Psoas muscle (tissue), 8 donors: ENCODE measurements at places on chromosomes 1 and 21. TPM values are rescaled to one million over a fixed set of nuclear protein-coding genes. Genes with fewer than 3 reads are reported as not detected.

The C1orf94 gene
- total RNA-seq = not detected

DNA sequence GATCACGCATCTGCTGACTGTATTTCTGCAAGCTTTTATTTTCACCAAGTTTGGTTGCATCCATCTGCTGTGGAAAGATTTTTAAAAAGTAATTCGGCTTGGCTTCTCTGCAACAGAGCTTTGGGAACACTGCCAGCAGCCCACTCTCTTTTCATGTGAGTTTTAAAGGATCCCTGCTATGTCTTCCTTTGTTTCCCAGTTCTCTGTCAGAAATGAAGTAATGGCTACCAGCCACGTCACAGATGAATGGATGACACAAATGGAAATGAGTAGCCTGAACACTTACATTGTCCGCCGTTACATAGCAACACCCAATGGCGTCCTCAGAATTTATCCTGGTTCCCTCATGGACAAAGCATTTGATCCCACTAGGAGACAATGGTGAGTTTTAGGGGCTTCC is 80.6 kb upstream of the RAVER2 start:
- no peak for DNase-seq

- DNase-seq = no peak
These were observed 284.1 kb downstream of the HHIPL2 start for GRCh38 chr1:222263791-222264190.

The NOS1AP gene
- total RNA-seq = 0.14 TPM

GRCh38 chr1:87435484-87435883 is 106.8 kb downstream of the LMO4 start:
- DNase-seq = no peak

The C1orf105 gene
- total RNA-seq = 13.5 TPM

- DNase-seq = no peak
These were observed 6.0 kb downstream of the CYB561D1 start for GRCh38 chr1:109499661-109500536.

DNA sequence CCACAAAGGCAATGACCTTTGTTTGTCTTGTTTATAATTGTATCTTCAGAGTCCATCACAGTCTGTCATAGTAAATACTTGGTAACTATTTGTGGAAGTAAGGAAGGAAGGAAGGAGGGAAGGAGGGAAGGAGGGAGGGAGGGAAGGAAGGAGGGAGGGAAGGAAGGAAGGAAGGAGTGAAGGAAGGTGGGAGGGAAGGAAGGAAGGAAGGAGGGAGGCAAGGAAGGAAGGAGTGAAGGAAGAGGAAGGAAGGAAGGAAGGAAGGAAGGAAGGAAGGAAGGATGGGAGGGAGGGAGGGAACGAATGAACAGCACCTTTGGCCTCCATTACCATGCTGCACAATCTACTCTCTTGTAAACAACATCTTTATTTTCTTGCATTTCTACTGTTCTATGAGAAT is 559.5 kb upstream of the PKN2 start:
- no peak for DNase-seq

The IER5 gene
- 19.9 TPM for total RNA-seq

DNA sequence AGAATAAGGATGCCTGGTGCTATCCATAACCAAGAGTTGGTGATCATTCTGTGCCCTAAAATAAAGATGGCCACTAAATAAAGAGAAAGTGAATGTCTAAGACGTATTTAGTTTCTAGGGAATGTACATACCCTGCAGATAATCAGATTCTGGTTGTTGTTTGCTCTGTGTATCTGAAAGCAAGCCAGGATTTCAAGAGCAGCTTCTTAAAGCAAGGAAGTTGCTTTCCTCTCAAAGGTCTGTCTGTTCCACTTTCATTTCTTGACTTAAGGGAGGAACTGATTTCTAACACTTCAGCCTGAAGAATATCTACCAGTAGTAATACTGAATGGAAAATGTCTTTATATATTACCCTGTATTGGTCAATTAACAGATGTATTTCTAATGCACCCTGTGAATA is 88.8 kb downstream of the KIF1B start:
- no peak for DNase-seq

GRCh38 chr1:230589951-230590350 is 52.3 kb upstream of the COG2 start:
- DNase-seq = no peak

GRCh38 chr1:110087812-110088738 is 17.6 kb upstream of the ALX3 start:
- peak; percentile 47 for DNase-seq

- no peak for DNase-seq
These were observed 35.9 kb upstream of the CCSAP start for GRCh38 chr1:229378586-229379367.

DNA sequence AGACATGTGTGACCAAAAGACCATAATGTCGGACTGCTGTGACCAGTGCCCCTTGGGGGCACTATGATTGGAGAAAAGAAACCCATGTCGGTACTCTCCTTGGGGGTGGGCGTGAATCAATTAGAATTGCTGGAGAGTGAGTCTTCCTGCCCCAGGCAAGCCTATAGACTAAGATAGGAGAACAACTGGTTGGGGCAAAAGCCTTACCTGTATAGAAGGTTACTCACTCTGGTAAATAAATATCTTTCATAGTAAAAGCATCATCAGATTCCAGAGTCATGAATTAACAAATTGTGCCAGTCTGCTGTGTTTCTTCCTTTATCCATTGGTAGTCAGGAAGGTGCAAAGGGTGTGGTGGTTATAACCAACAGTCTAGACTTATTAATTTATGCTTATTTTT is 2.9 kb upstream of the PTGFRN start:
- DNase-seq = no peak

GRCh38 chr1:160211046-160211790 is 6.0 kb downstream of the PEA15 start:
- DNase-seq = no peak

GRCh38 chr1:44684525-44684924 is 10.0 kb downstream of the ARMH1 start:
- no peak for DNase-seq

DNA sequence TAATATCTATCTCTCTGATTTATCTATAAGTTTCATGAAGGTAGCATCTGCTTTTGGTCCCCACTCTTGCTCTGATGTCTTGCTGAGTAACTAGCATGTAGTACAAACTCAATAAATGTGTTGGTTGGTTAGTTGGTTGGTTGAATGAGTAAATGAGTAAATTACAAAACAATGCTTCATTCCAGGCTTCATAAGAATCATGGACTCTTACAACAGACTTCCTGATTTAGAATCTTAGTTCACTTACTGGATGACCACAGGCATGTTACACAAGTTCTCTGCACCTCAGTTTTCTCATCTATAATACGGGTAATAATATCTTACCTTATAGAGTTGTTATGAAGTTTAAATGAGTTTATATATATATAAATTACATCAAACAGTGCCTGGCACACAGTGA is 98.6 kb downstream of the ZNF281 start:
- no peak for DNase-seq

GRCh38 chr21:37232274-37233018 is 34.7 kb downstream of the VPS26C start:
- DNase-seq = no peak

GRCh38 chr1:234241941-234242490 is 131.2 kb upstream of the COA6 start:
- no peak for DNase-seq

DNA sequence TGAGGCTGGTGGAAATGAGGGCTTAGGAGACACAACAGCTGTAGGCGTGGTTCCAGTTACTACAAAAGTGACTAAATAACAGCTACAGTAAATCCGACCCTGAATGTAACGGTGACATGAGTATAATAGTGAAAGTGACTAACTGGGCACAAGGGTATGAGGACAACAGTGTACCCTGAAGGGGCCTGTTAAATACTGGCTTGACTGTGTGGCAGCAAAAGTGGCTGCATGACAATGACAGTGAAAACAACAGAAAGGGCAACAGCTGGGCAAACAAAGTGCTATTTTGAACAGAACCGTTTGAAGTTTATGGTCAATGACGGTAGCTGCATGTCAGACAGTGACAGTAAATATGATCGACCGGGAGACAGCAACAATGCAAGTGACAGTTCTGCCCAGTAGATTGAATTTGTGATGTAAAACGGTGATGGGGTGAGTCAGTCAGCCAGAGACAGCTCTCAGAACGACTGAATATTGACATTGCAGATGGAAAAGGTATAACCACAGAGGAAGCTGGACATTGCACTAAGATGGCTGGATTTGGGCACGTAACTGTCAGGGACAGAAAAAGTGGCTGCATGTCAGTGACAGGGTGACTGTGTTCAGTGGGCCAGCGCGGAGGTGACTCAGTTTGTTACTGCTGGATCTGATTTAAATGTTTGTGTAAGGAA is 1.2 kb upstream of the ZBTB40 start:
- DNase-seq = no peak

- DNase-seq = no peak
These were observed 68.6 kb downstream of the ZC3H11B start for GRCh38 chr1:219544163-219544846.

DNA sequence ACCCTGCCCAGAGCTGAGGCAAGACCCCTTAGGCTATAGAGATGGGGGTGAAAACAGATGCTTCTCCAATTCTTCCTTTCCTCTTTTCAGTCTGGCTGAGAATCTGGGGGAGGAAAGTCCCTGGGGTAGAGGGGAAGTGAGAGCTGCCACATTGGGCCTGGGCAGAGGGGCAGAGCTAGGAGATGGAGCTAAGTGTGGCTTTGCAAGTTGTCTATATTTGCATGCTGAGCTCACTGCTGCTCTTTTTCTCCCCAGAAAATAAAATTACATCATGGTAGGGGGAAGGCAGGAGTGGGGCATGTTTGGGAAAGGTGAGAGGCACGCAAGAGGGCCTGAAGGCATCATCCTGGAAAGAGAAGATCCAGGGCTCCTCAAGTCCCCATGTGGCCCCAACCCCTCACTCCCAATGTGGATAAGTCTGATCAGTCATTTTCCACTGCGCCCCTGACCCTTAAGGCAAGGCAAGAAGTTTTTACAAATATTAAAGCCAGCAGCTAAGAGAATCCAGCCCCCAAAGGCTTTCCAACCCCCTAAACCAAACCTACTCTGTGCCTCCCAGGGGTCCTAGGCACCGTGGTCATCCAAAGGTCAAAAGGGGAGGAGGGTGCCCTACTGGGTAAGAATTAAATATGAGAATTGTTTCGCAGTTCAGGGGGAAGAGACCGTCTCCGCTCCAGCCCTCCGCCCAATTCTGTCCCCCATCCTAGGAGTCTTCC is 500 bp upstream of the PEA15 start:
- DNase-seq = no peak

The LAMC2 gene
- total RNA-seq = 0.64 TPM

DNA sequence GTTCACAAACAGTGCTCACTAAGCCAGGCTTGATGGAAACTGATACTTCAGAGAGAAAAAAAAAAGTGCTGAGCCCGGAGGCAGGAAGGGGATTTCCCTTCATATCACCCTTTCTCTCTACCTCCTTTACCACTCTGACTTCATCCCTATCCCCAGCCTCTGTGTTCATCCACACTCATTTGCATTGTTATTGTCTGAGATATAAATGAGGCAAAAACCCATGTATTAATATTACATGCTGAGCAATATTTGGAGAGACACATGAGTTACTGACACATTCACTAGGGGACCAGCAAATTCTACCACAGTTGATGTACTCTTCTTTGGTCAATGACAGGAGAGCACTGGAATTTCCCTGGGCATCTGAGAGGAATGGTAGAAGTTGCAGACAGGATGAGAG is 175.8 kb downstream of the TNFSF18 start:
- no peak for DNase-seq

The CTBS gene
- 5.2 TPM for total RNA-seq

DNA sequence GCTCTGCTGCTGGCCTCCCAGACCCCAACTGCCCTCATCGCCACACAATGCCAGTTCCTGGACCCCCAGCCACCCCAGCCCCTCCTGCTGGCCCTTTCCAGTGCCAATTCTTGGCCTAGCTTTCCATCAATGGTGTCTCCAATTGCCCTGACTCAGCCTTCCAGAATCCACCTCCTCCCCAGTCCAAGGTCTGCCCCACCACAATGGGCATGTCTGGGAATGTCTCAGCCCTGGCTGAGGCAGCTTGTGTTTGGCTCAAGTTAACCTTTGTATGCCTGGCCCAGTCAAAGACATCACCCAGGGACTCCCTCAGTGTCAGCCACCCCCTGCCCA is 16.4 kb downstream of the ALDH4A1 start:
- no peak for DNase-seq

The IQCC gene
- 1.1 TPM for total RNA-seq

DNA sequence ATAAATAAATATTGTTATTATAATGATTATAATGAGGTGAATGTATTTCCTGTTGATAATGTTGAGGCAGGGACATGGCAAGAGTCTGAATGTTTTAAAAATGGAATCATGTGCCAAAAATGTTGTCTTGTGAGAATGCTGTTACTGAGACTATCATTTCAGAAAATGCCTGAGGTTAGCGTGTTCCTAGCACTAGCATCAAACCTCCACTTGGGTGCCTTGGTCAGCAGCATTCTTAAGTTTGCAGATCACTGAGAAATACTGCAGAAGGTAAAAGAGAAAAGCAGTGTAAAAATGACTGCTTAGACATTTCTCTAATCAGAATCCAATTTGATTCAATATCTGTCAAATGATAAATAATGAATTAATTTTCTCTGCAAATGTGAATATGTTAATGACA is 50.8 kb downstream of the OLFM3 start:
- DNase-seq = no peak

The HOOK1 gene
- 0.13 TPM for total RNA-seq

The TSACC gene
- total RNA-seq = 0.87 TPM

The OR2T33 gene
- not detected for total RNA-seq

The FCGR3A gene
- total RNA-seq = 8.2 TPM

DNA sequence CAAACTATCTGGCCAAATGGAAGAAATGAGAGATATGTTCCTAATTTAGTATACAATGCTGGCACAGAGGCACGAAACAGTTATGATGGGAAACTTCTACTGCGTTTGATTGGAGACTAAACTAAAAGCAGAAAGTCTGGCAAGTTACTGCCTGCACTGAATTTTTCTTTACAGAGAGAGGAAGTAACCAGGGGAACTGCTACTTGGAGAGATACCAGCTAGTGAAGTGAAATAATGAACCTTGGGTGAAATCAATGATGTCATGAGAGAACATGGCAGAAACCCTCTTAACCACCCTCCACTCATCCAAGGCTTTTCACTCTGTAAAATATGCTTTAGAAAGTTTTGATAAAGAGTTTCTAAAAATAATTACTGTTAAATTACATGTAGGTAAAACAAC is 29.3 kb downstream of the NIBAN1 start:
- DNase-seq = no peak

DNA sequence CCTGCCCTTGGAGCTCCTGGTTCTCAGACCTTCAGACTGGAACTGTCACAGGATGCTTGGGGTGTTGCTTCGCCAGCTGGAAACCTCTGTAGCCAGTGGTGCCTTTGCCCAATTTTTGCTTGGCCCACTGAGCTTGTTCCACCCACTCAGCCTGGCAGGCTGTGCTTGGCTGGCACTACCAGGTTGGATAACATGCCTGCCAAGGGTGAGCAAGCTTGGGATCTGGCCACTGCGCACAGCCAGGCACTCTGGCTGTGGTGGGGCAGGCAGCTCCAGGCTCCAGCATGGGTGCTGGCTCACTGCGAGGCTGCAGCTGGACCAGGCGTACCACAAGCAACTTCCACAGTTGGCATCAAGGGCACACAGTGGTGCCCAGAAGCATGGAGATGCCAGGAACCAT is 967.8 kb upstream of the NCAM2 start:
- no peak for DNase-seq
